ENCODE measurements at places on chromosomes 3 and 15.

DNA sequence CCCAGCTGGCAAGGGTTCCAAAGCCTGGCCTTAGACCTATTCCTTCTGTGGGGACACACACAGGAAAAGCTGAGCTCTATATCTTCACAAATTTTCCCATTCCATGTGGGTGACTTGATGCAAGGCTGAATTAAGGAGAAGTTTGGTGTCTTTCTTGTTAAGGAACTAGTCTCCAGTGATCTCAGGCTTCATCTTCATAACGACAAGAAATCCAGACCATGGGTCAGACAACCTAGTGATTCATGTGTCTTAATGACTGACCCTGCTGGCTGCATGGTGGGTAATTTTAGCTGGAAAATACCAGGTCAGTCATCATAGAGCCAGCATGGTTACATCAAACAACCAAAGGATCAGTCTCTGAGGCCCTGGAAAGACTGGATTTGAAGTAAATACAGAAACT, 112.7 kb upstream of the SLC4A7 start:
- DNase-seq, result no peak

- DNase-seq, result no peak
Observed at GRCh38 chr15:100466073-100466472, 62.7 kb downstream of the CERS3 start.

GRCh38 chr3:128196647-128197046, 43.4 kb downstream of the EEFSEC start:
- DNase-seq, result no peak

- no peak for DNase-seq
Observed at GRCh38 chr3:57068437-57069089, 8.1 kb downstream of the SPATA12 start.

Data from upper lobe of left lung (tissue), 6 donors.